ENCODE measurements at places on chromosomes 13 and 19. TPM values are rescaled to one million over a fixed set of nuclear protein-coding genes. Genes with fewer than 3 reads are reported as not detected.

ADGRE1 gene
- total RNA-seq, result 0.42 TPM

DNA sequence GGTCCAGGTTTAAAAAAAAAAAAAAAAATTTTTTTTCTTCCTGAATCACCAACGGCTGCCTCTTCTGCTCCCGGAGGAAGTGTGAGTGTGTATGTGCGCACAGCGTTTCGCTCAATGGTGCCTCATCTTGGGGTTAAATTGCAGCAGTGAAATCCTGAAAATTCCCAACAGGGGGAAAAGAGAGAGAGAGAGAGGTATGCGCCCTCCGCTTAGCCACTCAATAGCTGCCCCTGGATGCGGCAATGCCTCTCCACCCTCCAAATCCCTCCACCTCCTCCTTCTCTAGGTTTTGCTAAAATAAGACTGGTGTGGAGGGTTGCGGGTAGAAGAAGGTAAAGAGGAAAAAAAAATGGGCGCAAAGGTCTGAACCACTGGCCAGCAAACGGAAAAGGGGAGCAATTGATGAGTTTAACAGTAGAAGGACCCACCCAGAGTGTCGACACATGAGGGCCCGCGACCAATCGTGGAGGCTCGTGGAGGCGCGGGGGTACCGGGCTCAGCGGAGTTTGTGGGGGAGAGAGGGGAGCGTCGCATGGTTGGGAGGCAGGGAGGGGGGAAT is 853 bp upstream of the CACNA1A start:
- DNase-seq, result no peak

LMTK3 gene
- total RNA-seq, result 4.5 TPM

NUP62 gene
- 34.3 TPM for total RNA-seq

DNA sequence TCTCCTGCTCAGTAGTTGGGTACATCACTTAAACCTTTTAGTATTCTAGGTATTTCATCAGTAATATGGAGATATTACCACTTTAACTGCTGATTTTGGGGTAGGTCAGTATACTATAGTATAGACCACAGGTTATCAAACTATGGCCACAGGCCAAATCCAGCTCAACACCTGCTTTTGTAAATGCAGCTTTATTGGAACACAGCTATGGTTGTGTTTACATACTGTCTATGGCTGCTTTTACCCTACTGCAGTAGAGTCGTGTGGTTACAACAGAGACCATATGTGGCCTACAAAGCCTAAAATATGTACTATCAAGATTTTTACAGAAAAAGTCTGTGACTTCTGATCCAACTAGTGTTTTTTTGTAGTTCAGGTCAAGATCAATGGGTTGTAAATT is 10.3 kb downstream of the COG6 start:
- no peak for DNase-seq

DNA sequence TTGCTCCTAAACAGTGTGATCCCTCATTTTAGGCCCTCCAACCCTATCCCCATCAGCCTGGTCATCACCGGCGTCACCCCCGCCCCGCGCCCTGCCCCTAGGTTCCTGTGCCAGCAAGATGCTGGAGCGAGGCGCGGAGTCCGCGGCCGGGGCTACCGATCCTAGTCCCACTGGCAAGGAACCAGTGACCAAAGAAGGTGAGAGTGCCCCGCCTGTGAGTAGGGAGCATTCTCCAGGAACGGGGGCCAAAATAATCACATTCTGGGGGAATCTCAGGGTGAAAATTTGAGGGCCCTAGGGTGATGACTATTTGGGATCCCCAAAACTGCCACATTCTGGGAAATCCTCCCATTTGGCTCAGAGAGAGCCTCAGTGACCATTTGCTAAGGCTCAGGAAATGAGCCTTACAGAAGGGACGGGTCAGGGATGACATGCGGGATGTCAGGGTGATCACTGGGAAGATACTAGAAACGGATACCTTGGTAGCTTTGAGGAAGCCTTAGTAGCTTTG is 1.4 kb downstream of the ZNF575 start:
- DNase-seq, result no peak

FCHO1 gene
- total RNA-seq, result 8.5 TPM

- DNase-seq, result no peak
Observed at GRCh38 chr19:11485245-11485837, 4.5 kb upstream of the ELAVL3 start.

GRCh38 chr13:111114362-111115060 is 599 bp upstream of the ARHGEF7 start:
- peak; percentile 30 for DNase-seq

ZNF460 gene
- 118 TPM for total RNA-seq

SELENOV gene
- total RNA-seq, result not detected

DNA sequence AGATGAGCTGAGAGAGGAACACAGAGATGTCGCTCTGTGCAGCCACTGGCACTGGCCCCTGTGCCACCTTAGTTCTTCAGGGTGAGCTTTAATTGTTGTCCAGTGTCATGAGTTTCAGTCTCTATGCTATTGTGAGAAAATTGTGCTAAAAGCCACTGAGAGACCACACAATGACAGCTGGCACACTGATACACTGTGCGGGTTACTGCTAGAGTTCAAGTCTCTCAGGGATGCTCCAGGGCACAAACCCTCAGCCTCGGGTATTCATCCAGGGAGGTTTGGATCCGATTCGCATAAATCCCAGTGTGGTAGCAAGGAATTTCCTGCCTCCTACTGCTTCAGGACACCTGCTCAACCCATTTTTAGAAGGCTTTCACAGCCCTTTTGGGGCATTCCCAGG is 68.1 kb upstream of the EDNRB start:
- DNase-seq, result no peak

- DNase-seq, result no peak
Observed at GRCh38 chr13:38803531-38803930, 116.7 kb downstream of the FREM2 start.

DNA sequence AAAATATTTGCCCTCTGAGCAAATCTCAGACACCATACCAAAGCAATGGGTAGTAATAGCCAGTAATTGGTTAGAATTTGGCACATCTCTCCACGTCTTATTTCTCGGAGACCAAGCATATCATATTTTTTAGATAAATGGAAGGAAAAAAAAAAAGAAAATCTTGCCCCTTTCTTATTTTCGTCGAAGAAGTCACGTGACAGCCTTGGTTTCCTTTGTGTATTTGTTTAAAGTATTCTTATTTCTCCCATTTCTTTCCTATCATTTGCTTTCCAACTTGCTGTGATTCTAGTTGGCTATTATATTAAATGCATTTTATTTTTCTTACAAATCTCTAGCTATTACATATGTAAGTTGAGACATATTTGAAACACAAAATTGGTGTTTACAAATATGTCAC is 2155.9 kb downstream of the PCDH9 start:
- DNase-seq, result no peak

- no peak for DNase-seq
Observed at GRCh38 chr13:113906571-113906970, 42.7 kb upstream of the GAS6 start.

PROZ gene
- total RNA-seq, result not detected

- DNase-seq, result no peak
Observed at GRCh38 chr13:23510979-23511735, 59.1 kb upstream of the TNFRSF19 start.

TPTE2 gene
- not detected for total RNA-seq

LILRB3 gene
- 71.5 TPM for total RNA-seq

- no peak for DNase-seq
Observed at GRCh38 chr19:40358773-40359172, 10.3 kb downstream of the PLD3 start.

FAM216B gene
- not detected for total RNA-seq

DNA sequence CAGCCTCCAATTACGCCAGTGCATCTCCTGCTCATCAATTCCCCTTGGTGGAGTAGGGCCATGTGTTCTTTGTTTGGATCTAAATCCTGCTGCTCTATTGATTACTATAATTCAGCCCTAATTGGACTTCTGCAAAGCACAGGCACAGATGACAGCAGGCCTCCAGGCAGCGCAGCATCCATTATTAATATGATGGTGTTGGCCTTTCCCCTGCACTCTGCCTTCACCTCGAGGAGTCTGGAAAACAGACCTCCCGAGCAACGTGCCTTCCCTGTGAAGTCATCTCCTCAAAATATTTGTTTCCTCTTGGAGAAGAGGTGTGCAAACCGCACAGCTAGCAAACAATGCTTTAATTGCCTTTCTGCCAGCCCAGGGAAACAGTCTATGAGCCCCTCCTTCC is 92.5 kb downstream of the UQCRFS1 start:
- no peak for DNase-seq

DNA sequence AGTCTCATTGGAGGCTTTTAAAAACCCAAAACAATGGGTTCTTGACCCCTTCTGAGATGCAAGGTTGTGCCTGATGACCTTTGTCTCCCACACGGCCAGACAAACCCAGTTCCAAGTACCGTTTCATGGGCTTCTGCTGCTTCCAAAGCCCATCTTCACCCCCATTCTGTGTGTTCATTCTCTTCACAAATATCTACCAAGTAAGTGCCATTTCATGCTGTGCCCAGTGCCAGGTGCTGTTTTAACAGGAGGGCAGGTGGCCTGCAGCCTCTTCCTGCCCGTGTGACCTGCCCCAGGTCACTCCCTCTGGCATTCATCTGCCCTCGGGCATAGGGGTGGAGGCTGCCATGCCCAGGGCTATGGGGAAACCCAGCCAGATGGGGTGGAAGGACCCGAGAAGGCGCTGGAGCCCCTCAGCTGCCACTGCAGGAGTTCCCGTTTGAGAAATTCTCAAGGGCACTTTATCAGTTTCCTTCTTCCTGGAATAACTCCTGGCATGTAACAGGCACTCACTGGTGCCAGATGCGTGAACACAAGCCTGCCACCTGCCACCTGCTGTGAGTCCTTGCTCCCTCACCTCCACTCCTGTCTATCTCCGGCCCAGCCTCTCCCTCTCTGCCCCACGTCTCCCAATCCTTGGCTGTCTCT is 12.5 kb downstream of the CAPN12 start:
- DNase-seq, result no peak

GRCh38 chr13:108747843-108748242 is 118.4 kb downstream of the MYO16 start:
- DNase-seq, result no peak

DNA sequence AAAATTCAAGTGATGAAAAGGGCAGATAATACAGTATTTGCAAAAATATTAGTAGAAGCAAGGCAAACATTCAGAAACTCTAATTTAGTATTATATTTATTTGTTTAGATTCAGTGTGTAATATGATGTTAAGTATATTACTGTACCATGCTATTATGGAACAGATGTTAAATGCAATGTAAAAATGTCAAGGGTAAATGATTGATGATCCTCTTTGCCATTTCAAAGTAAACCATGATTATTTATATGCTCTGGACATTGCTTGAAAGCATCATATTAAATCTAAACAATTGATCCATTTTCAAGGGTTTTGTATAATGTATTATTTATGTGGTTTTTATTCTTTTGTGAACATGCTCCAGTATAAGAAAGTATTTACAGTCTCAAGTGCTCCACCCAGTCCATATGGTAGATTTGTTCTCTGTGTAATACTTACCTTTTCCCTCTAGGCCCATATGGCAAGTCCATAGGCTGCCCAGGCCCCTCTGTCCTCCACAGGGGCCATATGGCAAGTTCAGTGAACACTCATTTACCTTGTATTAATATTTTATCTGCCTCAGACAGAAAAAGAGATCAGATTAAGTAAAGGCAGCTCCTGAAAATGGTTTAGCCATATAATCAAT is 353.5 kb downstream of the DACH1 start:
- DNase-seq, result no peak

DNA sequence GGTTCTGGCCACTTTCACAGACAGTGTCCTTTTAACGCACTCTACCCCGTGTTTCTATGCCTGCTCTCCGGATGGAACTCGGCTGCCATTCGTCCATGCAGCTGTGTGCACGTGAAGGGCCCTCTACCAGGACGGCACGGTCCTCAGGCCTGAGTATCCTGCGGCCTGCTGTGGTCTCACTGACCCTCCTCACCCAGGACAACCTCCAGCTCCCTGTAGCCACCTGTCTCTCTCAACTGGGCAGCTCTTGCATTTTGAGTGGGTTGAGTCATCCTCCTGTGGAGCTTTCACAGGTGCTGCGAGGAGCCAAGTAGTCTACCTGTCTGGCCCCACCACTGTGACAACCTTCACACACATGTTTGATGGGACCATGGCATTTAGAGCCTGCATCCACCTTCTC is 321.7 kb upstream of the TSHZ3 start:
- no peak for DNase-seq

- DNase-seq, result no peak
Observed at GRCh38 chr19:46604781-46605355, 3.7 kb downstream of the CALM3 start.

GRCh38 chr13:97512732-97513131 is 78.8 kb downstream of the RAP2A start:
- DNase-seq, result no peak

DNA sequence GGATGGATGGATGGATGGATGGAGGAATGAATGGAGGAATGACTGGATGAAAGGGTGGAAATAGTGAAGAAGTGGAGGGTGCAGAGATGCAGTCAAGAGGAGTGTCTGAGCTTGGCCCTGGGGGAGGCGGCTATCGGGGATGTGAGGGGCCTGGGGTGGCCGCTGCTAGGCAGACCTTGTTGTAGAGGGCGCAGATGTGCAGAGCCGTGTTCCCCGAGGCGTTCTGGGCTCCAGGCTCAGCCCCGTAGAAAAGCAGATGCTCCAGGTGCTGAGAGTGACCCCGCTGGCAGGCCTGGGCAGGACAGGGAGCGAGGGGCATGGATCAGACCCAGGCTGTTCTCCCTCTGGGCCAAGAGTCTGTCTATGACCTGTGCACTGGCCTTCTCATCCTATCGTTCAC is 8.4 kb downstream of the SHANK1 start:
- no peak for DNase-seq

- no peak for DNase-seq
Observed at GRCh38 chr19:17420475-17420924, 653 bp downstream of the MVB12A start.

DNA sequence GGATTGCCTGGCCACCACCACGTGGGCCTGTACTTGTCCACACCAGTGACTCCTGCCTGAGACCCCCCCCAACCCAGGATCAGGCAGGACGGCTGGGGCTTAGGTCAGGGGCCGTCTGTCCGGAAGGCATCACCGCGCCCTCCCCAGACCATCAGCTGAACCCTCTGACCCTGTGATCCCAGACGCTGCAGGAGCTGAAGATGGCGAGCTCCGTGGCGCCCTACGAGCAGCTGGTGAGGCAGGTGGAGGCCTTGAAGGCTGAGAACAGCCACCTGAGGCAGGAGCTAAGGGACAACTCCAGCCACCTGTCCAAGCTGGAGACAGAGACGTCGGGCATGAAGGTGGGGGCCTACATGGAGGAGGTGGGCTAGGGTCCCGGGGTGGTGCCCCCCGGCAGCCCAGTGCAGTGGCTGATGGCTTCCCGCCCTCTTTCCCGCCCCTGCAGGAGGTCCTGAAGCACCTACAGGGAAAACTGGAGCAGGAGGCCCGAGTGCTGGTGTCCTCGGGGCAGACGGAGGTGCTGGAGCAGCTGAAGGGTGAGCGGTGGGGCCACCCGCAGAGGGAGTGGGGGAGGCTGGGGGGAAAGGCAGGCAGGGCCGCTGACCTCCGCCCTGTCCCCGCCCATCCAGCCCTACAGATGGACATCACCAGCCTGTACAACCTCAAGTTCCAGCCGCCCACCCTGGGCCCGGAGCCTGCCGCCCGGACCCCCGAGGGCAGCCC is 3.0 kb downstream of the APC2 start:
- DNase-seq, result no peak

PCP2 gene
- not detected for total RNA-seq

GNG7 gene
- total RNA-seq, result 3.2 TPM

GRCh38 chr13:51704399-51705313 is 99.3 kb downstream of the DHRS12 start:
- no peak for DNase-seq
